PC-9 (cell line): ENCODE measurements at places on chromosomes 2 and 18. TPM values are rescaled to one million over a fixed set of nuclear protein-coding genes. Genes with fewer than 3 reads are reported as not detected.

SCN2A gene
- total RNA-seq: 0.15 TPM in 1 of 2 replicates, not detected in the other

BCL11A gene
- total RNA-seq: not detected in 2 replicates

ASB1 gene
- 56.7 and 64.6 TPM in 2 replicates for total RNA-seq

IL1A gene
- total RNA-seq: 0.55 TPM in 2 replicates

HES6 gene
- 8.4 and 14.3 TPM in 2 replicates for total RNA-seq

C1GALT1C1L gene
- total RNA-seq: 3.7 and 4.6 TPM in 2 replicates

EVA1A gene
- total RNA-seq: 10.8 and 18.2 TPM in 2 replicates

FAM168B gene
- total RNA-seq: 66.6 and 79.6 TPM in 2 replicates
